Left hindlimb (tissue), 1 donor: ENCODE measurements at places on chromosomes 13 and 19.

- DNase-seq, result no peak
Observed at GRCh38 chr19:3979289-3979673, 6.0 kb downstream of the EEF2 start.

GRCh38 chr13:51955816-51956603 is 55.2 kb downstream of the ATP7B start:
- DNase-seq, result peak; percentile 44

DNA sequence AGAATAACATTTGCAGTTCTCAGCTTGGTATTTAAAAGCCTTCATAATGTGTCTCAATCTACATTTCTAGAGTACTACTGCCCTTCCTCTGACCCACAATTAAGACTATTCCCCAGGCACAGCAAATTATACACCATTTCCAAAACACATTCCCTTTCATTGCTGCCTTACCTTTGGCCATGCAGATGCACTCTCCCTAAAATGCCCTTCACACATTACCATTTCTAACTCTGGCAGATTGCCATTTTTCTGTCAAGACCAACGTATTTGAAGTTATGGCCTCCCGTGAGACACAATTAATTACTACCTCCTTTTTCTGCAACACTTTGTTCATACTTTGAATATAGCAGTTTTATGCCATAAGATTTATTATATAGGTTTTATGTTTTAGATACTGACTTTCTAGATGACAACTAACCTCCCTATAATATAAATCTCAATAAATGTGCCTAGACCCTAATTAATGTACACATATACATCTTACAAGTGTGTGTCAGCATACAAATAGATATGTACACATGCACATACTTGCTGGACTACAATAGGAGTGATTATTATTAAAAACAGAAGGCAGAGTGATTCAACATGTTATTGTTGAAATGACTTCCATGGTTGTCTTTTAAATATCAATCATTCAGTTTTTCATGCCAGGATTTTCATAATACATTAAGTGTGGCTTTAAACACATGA is 2902.5 kb downstream of the PCDH9 start:
- no peak for DNase-seq

DNA sequence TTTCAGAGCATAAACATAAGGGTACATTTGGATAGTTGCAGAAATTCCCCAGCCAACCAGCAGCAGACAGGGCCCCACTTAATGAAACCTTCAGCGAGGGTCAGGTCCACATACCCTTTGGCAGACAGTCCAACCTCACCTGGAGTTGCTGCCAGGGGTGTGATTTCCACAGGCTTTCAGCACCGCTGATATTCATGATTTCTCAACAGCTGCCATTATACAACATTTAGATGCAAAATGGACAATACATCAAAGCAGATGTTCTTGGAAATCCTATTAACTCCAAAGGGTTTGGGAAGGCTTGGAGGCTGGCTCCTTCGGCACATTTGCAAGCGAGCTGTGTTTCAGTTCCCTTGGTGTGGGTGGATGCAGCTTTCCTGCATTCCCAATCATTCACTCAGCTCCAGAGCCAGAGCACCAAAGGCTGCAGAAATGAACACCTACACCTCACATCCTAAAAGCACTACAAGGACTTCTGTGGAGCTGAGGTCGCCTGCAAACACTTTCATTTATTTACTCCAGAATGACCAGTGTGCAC is 147.2 kb upstream of the VSTM2B start:
- DNase-seq, result no peak
